ENCODE measurements at places on chromosomes 1 and 21. TPM values are rescaled to one million over a fixed set of nuclear protein-coding genes. Genes with fewer than 3 reads are reported as not detected.

Gene C1orf226
- 9.6 TPM for total RNA-seq

Gene WNT9A
- total RNA-seq = 2.5 TPM

Gene CLCA1
- total RNA-seq = not detected

Gene TIAM1
- total RNA-seq = 87.1 TPM

Gene NT5C1A
- total RNA-seq = not detected

Gene FAM151A
- not detected for total RNA-seq

Gene RYR2
- 0.97 TPM for total RNA-seq

Gene NADK
- total RNA-seq = 45.4 TPM

Gene MNDA
- total RNA-seq = 3.3 TPM

GRCh38 chr21:31142600-31142999, 104.3 kb upstream of the KRTAP19-8 start:
- no peak for DNase-seq

GRCh38 chr1:186761358-186761757, 67.4 kb upstream of the PLA2G4A start:
- DNase-seq = no peak

DNA sequence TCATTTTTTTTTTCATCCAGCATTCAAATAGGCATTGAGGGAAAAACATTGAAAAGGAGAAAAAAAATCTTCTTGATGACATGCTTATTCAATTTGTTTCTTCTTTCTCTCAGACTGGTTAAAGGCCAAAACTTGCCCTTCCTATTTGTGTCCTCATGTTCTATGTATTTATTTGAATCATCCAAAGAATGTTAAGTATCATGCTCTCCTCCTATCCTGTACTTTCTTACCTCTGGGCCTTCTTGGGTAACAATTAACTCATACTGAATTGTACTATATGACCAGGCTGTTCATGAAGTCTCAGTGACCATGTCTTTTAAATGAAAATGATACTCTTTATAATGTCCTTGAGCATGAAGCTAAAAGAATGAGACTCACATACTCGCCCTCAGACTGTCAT, 36.5 kb upstream of the DENND1B start:
- no peak for DNase-seq

DNA sequence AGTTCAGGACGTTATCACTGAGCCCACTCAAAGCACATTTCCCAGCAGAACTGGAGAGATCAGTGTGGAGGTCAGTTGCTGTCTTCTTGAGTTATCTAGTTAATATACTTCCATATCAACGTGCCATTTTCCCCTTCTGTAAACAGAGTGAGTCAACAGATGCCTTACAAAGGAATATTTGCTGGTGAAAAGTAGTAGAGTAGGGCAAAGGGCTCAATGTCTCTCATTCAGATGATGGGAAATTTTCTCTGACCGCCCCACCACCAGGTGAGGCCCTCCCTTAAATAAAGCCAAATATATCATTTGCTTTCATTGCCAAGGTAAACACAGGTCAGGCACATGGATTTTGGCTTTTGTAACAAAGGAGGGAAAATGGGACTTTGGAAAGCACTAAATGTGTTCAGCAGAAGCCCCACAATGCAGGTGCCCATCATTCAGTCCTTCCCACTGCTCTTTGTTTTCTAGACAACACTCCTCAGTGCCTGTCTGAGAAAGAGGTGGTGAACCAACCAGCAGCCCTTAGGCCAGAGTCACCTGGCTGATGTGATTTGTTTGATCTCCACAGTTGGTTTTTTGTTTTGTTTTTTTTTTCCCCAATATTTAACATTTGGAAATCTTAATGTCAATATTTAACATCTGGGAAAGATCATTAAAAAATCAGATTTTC, 40.5 kb upstream of the SAMD13 start:
- DNase-seq = no peak

DNA sequence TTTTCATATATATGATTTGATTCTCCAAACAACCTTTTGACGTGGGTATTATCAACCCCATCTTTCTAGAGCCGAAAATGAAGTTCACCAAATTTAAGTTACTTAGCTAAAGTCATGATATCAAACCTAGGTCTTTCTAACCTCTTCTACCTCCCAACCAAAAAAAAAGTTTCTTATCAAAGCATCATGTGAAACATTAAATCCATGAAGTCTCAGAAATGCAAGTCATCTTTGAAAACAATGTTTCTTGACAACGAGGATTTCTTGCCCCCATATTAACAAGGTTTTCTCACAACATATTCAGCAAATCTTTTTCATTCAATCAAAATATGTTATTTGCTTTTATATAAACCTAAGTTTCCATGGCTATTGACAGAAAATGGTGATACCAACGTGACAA, 306.3 kb downstream of the SMYD3 start:
- no peak for DNase-seq

DNA sequence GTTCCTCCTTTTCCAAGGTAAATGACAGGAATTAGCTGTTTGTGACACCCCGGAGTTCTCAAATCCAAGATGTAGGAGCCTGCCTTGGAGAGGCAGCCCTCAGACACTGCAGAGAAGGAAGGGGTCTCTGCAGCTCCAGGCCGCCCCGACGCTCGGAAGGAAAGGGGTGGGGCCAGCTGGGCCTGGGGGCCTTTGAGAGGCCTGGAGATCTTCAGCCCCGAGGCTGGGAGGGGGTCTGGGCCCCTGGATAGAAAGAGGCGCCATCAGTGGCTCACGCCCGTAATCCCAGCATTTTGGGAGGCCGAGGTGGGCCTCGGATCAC, 1.1 kb upstream of the TNFRSF18 start:
- no peak for DNase-seq

GRCh38 chr1:15205586-15206346, 41.3 kb upstream of the FHAD1 start:
- no peak for DNase-seq

DNA sequence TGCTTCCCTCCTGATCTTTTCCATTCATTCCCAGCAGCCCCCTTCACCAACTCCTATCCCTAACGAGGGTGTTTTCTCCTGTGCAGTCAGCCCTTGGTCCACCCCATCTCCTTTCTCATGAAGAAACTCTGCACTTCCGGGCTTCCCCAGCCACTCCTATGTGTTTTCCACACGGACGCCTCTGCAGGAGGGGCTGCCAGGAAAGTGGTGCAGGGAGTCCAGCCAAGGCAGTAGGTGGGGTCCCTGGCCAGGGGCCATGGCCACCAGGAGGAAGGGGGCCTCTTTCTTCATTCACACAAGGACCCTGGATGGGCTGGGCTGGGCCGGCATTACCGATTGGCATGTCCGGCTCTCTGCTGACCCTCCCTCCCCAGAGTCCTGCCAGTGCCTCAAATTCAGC, 72.8 kb upstream of the EFHD2 start:
- no peak for DNase-seq

DNA sequence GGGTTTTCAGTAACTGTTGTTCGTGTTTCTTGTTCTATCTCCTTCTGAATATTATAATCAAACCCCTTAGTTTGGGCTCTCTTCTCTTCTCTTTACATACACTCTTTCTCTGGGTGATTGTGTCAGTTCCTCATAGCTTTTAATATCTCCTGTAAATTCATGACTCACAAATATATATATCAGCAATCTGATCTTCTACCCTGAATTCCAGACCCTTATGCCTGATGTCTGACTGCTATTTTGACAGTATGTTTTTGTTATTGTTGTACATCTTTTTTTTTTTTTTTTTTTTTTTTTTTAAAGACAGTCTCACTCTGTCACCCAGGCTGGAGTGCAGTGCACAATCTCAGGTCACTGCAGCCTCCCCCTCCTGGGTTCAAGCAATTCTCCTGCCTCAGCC, 70.8 kb upstream of the MPC2 start:
- no peak for DNase-seq

- DNase-seq = no peak
Measured at GRCh38 chr1:22812092-22812880, 101.6 kb downstream of the EPHB2 start.

- DNase-seq = no peak
Measured at GRCh38 chr1:15022048-15022447, 131.5 kb upstream of the TMEM51 start.

GRCh38 chr1:212554401-212554800, 54.2 kb upstream of the ATF3 start:
- DNase-seq = no peak
